Glomerular endothelial cell (primary cell): ENCODE measurements at places on chromosomes 16 and 17.

DNA sequence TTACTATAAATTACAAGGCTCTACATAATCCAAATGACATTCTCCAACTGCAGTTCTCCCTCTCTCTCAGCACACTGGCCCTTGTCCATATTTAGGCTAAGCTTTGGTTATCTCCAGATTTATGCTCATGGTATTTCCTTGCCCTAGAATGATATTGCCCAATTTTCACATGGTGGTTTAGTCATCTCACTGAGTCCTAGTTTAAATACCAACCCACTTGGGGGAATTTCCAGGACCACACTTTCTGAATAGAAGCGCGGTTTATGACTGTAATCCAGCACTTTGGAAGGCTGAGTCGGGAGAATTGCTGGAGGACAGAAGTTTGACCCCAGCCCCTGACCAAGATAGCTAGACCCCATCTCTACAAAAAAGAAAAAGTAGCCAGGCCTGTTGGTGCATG is 280.1 kb upstream of the MON1B start:
- no peak for DNase-seq

DNA sequence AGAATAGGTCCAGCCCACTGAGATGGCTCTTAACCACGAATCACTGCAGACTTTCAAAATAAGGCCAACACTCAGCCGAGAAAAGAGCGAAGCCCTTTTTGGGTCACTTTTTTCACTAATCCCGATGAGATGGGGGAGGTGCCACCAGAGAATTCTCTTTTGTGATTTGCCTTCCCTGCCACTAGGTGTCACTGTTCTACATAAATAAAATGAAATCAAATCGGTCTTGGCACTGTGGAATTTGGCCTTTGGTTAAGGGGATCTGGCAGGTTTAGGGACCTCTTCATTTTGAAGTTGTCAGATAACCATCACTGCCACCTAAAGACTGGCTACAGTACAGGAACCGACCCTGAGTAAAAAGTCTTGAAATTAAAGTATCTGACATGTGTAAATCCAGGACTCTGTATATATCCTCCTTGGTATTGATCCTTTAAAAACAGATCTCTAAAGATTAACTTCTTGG is 147.0 kb downstream of the HS3ST4 start:
- DNase-seq: peak; percentile 14

DNA sequence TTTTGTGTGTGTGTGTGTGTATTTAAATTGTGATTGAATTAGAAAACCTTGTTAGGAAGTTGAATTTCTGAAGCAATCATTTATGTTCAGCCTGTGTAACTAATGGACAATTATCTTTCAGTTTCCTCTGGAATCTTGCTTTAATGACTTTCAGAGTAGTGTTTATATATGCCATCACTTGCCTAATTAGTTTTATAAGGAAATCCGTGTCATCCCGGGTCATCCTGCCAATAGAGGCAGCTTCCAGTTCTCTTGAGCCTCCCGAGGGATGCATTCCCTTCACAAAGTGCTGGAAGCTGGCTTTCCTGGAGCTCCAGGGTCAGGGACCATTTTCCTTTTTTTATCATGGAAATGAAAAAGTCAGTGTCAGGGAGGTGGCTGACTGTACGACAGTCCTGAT is 42.9 kb downstream of the PRKCA start:
- no peak for DNase-seq

DNA sequence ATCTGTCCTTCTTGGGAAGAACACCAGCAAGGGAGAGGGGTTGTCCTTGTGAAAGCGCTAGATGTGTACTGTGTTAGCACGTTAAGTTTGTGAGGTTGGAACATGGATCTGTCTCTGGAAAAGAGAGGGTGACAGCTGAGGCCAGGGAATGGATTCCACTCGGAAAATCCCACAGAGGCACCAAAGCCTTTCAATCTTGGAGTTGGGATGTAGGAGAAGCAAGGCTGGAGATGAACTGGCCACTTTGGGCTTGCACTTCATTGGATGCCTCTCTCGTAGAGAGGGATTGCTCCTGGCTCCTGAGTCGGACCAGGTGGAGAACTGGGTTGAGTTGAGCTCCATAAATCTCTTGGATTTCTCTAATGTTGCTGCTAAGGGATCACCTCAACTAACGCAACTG is 67.2 kb downstream of the CCDC182 start:
- DNase-seq: no peak

GRCh38 chr17:3594051-3594800 is 15.0 kb downstream of the TRPV1 start:
- DNase-seq: no peak

- no peak for DNase-seq
Measured at GRCh38 chr17:78746263-78746948, 35.7 kb downstream of the CYTH1 start.

GRCh38 chr16:13108126-13108525 is 206.7 kb downstream of the SHISA9 start:
- DNase-seq: no peak

GRCh38 chr16:68033101-68033500 is 10.0 kb downstream of the DUS2 start:
- DNase-seq: no peak

DNA sequence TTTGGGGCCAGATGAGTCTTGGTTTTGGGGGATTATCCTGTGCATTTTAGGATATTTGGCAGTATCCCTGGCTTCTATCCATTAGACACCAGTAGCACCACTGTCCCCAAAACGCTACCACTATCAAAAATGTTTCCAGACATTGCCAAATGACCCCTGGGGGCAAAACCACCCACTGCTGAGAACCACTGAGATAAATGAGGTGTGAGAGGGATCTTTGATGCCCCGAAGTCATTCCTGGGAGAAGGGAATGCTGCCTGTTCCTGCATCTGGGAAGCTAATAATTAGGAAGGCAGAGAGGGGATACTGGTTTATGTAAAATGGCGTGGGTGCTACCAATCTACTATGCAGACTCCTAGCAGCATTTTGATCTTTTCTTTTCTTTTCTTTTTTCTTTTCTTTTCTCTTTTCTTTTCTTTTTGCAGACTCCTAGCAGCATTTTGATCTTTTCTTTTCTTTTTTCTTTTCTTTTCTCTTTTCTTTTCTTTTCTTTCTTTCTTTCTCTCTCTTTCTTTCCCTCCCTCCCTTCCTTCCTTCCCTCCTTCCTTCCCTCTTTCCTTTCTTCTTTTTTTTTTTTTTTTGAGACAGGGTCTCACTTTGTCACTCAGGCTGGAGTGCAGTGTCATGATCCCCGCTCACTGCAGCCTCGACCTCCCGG is 8.8 kb upstream of the MT3 start:
- no peak for DNase-seq

DNA sequence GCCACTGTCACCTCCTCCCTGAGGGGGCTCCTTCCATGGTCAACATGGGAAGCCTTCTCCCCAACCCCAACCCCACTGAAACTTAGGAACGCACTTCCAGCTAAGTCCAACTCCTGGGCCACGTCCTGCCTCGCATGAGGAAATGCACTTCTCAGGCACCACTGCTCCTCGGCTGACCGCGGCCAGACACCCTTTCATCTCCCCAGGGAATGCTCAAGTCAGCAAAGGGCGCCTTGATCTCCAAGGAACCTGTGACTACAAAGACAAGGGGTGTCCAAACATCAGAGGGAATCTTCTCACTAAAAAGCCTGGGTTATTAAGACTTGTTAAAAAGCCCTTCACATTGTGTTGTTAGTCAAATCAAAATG is 124.9 kb upstream of the HSBP1 start:
- DNase-seq: no peak

- no peak for DNase-seq
Measured at GRCh38 chr16:49348408-49349176, 25.0 kb upstream of the C16orf78 start.

DNA sequence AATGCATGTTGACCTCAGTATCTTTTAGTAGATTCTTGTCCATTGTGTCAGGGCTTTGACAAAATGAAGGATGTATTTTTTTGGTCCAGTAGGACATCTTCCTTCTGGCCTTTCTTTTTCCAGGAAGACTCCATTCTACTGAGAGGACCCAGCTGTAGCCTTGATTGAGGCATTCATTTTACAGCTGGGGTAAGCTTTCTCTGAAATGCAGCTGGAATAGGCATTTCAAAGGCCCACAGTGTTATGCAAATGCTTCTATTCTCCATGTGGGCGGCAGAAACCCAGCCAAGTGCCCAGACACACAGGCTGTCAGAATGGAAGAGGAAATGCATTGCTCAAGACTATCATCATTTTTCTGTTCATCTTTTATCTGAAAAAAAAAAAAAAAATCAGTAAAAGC is 629.0 kb upstream of the CDH8 start:
- DNase-seq: no peak

- DNase-seq: no peak
Measured at GRCh38 chr16:73197598-73197997, 149.7 kb upstream of the ZFHX3 start.

- no peak for DNase-seq
Measured at GRCh38 chr17:14831491-14831890, 433.6 kb downstream of the PMP22 start.

GRCh38 chr17:73188011-73188410 is 4.8 kb upstream of the COG1 start:
- DNase-seq: no peak

- no peak for DNase-seq
Measured at GRCh38 chr16:1159325-1159972, 6.5 kb downstream of the CACNA1H start.

GRCh38 chr16:4136229-4136813 is 20.1 kb upstream of the ADCY9 start:
- DNase-seq: no peak

DNA sequence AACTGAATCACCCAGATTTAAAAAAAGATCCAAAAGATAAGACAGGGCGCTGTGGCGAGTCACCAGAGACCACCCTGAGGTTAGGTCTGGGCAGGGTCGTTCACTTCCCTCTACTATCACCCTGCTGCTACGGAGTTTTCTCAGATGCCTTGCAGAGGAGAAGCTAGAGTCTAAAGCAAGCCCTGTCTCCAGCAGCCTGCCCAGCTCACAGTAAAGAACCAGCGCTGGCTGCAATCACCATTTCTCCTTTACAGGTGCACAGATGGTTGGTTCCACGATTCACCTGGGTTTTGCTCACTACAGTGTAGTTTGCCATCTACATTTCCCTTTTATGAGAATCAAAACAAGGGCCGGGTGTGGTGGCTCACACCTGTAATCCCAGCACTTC is 71.3 kb downstream of the SRCIN1 start:
- DNase-seq: no peak

- no peak for DNase-seq
Measured at GRCh38 chr16:88886845-88887521, 20.5 kb upstream of the PABPN1L start.

DNA sequence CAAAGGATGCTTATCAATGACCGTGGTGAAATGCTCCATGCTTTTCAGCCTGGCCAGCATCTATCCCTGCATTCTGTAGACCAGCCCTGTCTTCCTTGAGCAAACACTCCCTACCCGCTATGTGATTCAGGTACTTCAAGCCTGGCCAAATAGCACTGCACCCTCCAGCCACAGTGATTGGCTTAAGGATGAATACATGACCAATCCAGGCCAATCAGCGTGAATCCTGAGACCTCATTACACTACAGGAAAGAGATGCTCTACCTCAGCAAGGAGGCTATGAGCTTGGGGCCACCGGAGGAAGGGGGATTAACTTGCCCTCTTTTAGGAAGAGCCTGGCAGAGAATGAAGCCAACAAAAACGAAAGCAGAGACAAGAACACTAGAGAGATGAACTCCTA is 162.5 kb downstream of the ZNF423 start:
- no peak for DNase-seq

DNA sequence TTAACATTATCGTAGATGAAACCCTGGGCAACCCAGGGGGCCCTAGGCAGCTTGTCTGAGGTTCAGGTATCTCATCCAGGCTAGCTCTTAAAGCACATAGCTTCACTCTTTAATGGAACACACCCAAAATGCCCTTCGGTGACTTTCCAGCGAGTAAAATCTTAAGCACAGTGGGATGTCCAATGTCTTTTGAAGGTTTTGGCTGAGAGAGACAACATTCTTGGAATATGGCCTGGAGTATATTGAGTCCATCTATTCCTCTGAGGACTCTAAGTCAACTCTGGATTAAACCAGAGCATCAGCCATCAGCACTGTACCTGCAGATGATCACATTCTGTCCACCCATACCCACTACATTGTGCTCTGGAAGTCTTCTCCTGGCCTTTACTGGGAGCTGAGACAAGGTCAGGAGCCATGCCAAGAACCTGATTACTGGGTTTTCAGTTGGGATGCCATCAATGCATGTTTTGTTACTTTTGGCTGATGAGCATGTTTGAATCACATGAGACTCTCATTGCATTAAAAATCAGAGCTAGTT is 63.4 kb upstream of the CDH11 start:
- DNase-seq: no peak

DNA sequence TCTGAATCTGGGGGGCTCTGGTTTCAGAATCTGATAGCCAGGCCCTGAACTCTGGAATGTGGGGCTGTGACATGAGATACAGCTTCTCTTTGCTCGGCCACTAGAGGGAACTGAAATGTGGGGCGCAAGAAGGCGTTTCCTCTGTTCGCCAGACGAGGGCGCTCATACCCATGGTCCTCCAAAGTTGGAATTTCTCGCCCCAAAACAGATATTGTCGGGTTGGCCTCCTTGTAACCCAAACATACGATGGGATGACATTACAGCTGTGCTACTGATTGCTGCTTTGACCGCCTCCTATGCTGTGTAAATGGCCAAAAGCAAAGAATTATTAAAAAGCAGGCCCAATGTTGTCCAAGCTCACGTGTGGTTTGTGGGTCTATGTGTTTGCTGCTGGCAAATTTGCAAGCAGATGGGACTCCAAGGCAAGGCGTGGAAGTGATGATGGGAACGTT is 13.1 kb upstream of the MSI2 start:
- DNase-seq: peak; percentile 27

GRCh38 chr17:30225112-30225511 is 10.4 kb downstream of the SLC6A4 start:
- no peak for DNase-seq

DNA sequence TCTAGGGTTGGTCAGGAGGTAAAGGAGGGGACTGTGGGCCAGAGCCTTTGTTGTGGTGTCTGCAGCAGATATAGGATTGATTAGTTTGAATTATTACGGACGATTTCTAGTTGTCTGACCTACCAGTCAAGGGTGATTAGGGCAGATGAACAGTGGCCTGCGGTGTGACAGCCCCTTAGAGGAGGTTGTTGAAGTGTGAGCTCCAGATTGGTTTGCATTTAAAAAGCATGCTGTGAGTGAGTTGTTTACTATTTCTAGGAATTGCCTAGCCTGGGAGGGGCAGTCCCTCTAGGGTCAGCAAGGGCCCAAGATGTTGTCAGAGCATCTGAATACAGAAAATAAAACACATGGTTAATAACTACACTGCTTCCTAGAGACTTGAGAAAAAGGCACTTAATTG is 108.8 kb downstream of the ARHGAP44 start:
- no peak for DNase-seq
